ENCODE measurements at places on chromosomes 5 and 9.

DNA sequence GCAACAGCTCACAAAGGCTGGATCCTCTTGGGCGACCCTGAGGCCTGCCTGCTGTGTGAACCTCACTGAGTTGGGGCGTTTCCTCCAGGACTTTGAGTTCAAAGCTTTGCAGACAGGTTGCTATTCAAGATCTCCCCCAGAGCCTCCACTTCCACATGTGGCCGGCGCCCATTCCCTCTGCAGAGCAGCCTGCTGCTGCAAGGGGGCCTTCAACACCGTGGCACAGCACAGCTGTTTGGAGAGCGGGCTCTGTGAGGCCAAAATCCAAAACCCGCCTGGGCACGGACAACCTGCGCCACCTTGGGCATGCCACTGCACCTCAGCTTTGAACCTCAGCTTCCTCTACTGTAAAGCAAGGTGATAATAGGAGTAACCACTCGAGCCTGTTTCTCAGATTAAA is 160.3 kb downstream of the DAB2IP start:
- DNase-seq, result no peak

- peak; percentile 76 for DNase-seq
Observed at GRCh38 chr9:89740722-89741121, 135.9 kb downstream of the GADD45G start.

DNA sequence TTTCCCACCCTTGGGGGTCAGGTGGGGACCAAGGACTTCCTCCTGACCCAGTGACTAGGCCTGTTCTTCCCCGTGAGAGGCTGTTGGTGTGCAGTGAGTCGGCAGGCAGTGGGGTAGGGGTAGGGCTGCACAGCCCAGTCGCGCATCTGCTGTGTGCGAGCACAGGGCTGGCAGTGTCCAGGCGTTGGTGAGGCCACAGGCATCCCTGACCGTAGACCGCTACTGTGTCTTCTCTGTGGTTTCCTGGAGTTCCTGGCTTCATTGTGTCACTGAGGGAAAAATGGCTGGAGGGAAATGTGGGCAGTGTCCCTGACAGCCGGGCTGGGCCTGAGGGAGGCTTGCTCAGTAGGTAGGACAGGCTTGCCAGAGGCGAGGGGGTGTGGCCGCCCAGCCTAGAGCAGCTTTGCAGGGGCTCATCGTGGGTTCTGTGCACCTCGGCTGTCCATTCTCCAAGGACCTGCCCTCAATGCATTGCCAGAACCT is 95.4 kb downstream of the CACNA1B start:
- DNase-seq, result no peak

- no peak for DNase-seq
Observed at GRCh38 chr5:115477581-115477980, 67.0 kb downstream of the FEM1C start.

DNA sequence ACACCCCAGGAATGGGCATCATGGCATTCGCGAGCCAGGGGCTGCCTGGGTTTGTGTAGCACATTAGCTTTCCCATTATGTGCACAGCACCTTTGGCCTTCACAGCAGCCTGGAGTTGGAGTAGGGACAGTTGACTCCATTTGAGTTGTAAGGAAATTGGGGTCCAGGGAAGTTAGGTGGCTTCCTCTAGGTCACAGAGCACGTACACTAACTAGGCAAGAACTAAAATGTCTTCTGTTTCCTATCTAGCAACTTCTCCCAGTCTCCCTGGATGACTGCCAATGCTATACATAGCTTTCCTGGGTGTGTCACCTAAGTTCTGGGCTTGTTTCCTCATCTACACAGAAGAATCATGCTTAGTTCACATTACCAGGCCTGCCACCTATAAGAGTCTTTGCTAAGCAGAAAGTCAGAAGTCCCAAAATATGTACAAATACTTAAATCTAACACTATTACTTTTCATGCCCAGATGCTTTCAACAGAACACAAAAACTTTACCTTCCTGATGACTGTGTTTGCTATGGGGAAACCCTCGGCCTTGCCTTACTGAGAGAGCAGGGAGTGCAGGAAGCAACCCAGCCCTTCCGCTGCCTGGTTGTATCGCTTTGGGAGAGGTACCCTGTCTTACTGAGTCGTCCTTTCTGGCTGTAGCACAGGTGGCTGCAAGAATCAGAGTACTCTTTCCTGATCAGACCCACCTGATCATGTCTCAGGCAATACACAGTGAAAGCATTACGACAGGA is 12.0 kb downstream of the MACROH2A1 start:
- DNase-seq, result no peak

DNA sequence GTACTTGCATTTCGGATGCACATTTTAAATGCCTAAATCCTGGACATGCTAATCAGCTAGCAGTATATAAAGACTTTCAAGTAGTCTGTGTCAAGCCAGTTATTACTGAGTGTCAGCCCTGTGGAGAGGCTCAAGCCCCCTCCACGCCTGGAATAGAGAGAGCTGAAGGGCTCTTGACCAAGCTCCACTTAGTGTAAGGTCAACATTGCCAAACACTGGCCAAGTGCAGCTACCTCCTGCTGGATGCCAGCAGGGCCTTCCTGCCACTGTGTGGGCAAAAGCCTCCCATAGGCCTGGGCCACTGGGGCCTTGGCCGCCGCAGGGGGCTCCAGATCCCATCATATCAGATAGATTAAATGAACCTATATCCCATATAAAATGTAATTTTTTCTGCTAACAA is 239.4 kb upstream of the PANK3 start:
- DNase-seq, result no peak

DNA sequence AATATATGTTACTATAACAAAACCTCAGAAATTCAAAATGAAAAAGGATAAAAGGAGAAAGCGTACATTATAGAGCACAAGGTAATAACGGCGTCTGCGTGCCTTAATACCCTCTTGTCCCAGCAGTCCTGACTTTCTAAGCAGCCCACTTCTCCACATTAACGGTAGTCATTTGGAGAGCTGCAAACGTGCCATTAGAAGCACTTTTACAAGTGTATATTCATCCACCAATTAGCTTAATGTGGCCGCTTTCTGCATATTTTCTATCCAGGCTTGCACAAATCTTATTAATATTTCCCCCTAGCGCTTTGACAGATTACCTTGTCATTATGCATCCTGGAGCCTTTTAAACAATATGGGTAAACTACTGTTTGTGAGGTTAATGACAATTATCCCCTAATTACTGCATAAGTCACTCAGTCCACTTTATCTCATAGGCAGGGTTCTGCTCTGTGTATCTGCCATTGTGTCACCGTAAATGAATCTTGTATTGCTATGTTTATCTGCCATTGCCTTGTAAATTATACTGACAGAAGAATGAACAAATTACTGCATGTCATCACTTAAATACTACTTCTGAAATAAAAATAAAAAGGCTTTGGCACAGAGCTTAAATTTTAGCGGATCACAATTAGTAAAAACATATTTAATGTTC is 421.3 kb downstream of the BNC2 start:
- no peak for DNase-seq

- no peak for DNase-seq
Observed at GRCh38 chr5:125439243-125439642, 692.8 kb upstream of the ZNF608 start.

GRCh38 chr9:34520505-34521385 is 2.0 kb downstream of the ENHO start:
- no peak for DNase-seq

- no peak for DNase-seq
Observed at GRCh38 chr5:77774981-77775789, 954 bp downstream of the TBCA start.

- DNase-seq, result no peak
Observed at GRCh38 chr9:89637787-89638186, 33.0 kb downstream of the GADD45G start.
